ENCODE measurements at places on chromosomes 1 and 21. TPM values are rescaled to one million over a fixed set of nuclear protein-coding genes. Genes with fewer than 3 reads are reported as not detected.
A peak's percentile ranks its signal among the peaks of the same experiment; 100 is the strongest.

GRCh38 chr1:183685112-183685713 is 32.1 kb upstream of the APOBEC4 start:
- peak; percentile 10 for DNase-seq
- H3K27me3 ChIP-seq: no peaks in the 10 kb centered on the region
- no peaks in the 10 kb centered on the region for H3K36me3 ChIP-seq
- no peaks in the 10 kb centered on the region for H3K4me1 ChIP-seq
- no peak overlapping the region for H3K4me3 ChIP-seq
- no peak overlapping the region for H3K27ac ChIP-seq

DNA sequence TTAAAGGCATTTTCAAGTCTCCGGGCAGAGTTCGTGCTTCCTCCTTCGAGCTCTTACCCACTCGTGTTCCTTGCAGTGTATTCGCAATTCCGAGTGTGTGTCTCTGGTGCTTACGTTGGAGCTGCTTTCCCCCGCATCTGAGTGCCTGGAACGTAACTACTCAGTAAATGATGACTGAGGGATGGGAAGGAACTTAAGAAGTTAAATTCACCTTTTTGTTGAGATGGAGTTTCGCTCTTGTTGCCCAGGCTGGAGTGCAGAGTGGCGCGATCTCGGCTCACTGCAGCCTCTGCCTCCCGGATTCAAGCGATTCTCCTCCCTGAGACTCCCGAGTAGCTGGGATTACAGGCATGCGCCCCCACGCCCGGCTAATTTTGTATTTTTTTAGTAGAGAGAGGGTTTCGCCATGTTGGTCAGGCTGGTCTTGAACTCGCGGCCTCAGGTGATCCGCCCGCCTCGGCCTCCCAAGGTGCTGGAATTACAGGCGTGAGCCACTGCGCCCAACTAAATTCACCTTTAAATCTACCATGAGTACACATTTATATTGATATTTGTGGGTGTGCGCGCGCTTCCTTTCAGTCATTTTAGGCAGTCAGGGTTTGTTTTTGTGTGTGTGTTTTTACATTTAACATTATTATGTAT is 837 bp downstream of the NDUFS5 start:
- DNase-seq: no peak
- no peaks in the 10 kb centered on the region for H3K27me3 ChIP-seq
- H3K4me1 ChIP-seq: peaks cover 9% of the 10 kb centered on the region
- H3K27ac ChIP-seq: peak overlapping the region; percentile 99

DNA sequence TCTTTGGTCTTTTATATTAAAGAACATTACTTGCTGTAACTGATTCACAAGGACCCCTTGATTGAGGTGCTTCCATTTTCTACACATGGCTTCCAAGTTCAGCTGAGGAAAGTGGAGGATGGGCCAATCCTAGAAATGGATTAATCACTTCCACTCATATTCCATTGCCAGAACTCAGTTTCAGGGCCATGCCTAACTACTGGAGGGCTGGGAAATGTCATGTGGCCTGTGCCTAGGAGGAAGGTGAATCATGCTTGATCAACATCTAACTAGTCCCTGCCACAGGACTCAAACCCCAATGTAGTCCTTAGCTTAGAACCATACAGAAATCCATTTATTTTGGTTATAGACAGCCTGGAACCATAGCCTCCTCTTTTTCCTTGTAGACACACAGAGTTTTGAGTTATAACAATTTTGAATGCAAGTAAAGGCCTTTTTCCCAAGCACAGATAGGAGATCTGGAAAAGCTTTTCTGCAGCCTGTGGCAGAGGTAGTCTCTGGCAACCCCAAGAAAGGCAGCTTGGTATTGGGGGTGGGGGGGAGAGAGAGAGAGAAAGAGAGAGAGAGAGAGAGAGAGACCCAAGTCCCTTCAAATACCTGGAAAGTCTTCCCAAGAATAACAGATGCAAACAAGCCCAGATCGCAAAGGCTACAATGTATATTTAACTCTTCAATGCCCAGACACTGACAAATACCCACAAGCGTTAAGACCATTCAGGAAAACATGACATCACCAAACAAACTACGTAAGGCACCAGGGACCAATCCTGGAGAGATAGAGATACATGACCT is 12.5 kb downstream of the MAST2 start:
- DNase-seq: peak; percentile 11
- H3K4me3 ChIP-seq: no peak overlapping the region
- peaks cover 3% of the 10 kb centered on the region for H3K4me1 ChIP-seq
- no peak overlapping the region for H3K27ac ChIP-seq
- H3K27me3 ChIP-seq: no peaks in the 10 kb centered on the region

GRCh38 chr1:39167632-39168209 is 36.8 kb upstream of the MACF1 start:
- DNase-seq: peak; percentile 64
- no peak overlapping the region for H3K27ac ChIP-seq
- peaks cover 16% of the 10 kb centered on the region for H3K4me1 ChIP-seq
- peaks cover 2% of the 10 kb centered on the region for H3K36me3 ChIP-seq

DNA sequence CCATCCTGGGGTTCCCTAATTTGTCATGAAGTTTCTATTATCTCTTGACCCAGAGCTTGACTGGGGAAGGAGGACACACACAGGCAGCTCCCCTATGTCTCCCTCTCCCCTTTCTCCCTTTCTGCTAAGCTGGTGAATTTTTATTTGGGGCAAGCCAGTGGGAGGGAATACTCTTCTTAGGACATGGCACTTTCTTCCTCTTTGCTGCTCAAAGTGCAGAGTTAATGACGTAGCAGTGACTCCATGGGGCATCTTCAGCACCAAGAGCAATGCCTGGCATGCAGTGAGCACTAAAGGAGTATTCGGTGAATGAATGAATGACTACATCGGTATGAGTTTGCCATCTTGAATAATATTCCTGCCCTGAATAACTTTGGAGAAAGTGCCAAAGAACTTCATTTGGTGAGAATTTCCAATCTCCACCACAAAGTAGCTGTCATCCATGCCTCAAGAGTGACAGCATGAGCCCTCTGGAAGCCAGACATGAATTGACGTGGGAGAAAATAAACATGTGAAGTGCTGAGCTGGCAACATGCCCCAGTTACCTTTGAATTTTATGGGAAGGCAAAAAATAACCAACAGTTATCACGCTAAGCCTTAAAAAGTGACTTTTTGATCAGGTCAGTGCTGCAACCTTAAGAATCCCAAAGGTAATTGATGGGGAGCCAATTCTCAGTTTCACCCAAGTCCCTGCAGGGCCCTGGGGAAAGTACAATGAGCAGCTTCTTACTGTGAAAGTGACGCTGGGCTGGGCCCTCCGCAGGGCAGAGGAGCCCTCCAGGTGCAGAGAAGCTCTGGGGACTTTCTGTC is 22.1 kb upstream of the ATF3 start:
- no peak for DNase-seq
- H3K4me1 ChIP-seq: peaks cover 5% of the 10 kb centered on the region
- peak overlapping the region; percentile 10 for H3K27ac ChIP-seq
- peaks cover 4% of the 10 kb centered on the region for H3K27me3 ChIP-seq
- no peaks in the 10 kb centered on the region for H3K36me3 ChIP-seq
- H3K4me3 ChIP-seq: no peak overlapping the region

- DNase-seq: peak; percentile 81
- no peak overlapping the region for H3K4me3 ChIP-seq
- H3K4me1 ChIP-seq: peaks cover 15% of the 10 kb centered on the region
Measured at GRCh38 chr1:211581526-211581925, 2.6 kb upstream of the SLC30A1 start.

- H3K4me1 ChIP-seq: no peaks in the 10 kb centered on the region
- peaks cover 70% of the 10 kb centered on the region for H3K36me3 ChIP-seq
- H3K27ac ChIP-seq: no peak overlapping the region
- H3K27me3 ChIP-seq: no peaks in the 10 kb centered on the region
- no peak overlapping the region for H3K4me3 ChIP-seq
- no peak for DNase-seq
Measured at GRCh38 chr1:156319664-156320063, 18.4 kb downstream of the CCT3 start.

DNA sequence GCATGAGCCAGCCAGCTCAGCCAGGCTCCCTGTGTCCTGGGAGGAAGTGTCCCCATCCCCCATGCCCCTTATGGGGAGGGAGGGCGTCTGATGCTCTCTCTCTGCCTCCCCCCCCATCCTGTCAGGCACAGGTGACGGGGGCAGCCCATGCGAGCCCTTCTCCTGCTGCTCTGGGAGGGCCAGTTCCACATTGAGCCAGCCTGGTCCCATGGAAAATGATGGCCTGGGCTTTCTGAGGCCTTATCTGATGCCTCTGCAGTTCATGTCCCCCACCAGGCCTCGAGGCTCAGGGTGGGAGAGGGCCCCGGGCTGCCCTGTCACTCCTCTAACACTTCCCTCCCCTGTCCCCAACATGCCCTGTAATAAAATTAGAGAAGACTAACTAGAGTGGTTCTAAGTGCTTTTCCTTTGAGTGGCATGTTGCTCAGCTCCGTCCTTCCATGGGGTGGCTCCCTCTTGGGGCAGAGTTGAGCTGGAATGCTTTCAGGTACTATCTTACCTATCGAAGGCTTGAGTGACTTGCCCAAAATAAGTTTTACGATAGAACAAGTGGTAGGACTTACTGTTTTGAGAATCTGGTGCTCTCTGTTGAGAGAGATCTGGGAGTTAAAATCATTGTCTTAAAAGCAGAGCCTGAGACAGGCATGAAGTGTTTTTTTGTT is 1.8 kb upstream of the MTFR1L start:
- H3K27me3 ChIP-seq: no peaks in the 10 kb centered on the region
- H3K36me3 ChIP-seq: no peaks in the 10 kb centered on the region
- no peak overlapping the region for H3K27ac ChIP-seq

DNA sequence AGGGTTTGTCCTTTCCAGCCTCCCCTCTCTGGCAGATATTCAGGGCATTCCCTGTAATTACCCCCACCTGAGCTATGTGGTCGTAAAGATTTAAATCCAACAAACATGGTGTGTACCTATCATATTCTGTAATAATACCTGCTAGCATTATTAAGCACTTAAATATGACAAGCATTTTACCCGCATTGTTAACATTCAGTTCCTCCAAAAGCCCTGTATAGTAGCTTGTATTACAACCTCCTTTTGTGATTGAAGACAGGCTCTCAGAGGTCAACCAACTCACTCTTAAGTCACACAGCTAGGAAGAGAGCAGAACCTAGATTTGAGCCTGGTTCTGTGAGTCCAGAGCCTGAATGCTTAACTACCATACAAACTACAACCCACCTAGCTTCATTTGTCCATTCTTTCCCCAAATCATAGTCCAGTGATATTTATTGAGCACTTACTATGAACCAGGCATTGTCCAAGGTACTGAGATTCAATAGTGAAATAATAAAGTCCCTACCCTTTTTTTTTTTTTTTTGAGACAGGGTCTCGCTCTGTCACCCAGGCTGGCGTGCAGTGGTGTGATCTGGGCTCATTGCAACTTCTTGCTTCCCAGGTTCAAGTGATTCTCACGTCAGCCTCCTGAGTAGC is 13.8 kb upstream of the KDM4A start:
- H3K27me3 ChIP-seq: no peaks in the 10 kb centered on the region
- H3K36me3 ChIP-seq: no peaks in the 10 kb centered on the region
- H3K27ac ChIP-seq: no peak overlapping the region
- H3K4me3 ChIP-seq: no peak overlapping the region
- no peaks in the 10 kb centered on the region for H3K4me1 ChIP-seq

DNA sequence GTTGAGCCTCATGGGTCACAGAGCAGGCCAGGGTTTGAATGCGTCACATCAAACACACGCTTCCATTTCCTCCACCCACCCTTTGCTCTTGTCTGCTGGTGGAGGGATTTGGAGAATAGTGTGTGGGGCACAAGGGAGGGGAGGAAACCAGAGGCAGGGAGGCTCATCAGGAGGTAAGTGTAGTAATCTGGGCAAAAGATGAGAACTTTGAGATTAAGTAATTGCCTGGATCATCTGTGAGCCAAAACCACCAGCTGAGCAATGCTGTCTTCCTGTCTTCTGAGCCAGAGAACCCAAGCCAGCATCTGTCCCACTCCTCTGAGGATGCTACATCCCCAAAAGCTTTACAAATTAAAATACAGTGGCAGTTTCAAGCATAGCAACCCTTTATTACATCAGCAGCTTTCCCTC is 45.2 kb downstream of the C8B start:
- no peak for DNase-seq
- no peaks in the 10 kb centered on the region for H3K27me3 ChIP-seq
- H3K4me3 ChIP-seq: no peak overlapping the region
- H3K36me3 ChIP-seq: no peaks in the 10 kb centered on the region

- no peaks in the 10 kb centered on the region for H3K36me3 ChIP-seq
- peak overlapping the region; percentile 47 for H3K27ac ChIP-seq
- DNase-seq: peak; percentile 45
- peaks cover 9% of the 10 kb centered on the region for H3K4me1 ChIP-seq
Measured at GRCh38 chr1:172537366-172537765, 4.4 kb downstream of the SUCO start.

- H3K36me3 ChIP-seq: no peaks in the 10 kb centered on the region
- DNase-seq: no peak
- no peak overlapping the region for H3K27ac ChIP-seq
- H3K27me3 ChIP-seq: peaks cover 63% of the 10 kb centered on the region
Measured at GRCh38 chr1:18110598-18110939, 3.0 kb downstream of the IGSF21 start.

DNA sequence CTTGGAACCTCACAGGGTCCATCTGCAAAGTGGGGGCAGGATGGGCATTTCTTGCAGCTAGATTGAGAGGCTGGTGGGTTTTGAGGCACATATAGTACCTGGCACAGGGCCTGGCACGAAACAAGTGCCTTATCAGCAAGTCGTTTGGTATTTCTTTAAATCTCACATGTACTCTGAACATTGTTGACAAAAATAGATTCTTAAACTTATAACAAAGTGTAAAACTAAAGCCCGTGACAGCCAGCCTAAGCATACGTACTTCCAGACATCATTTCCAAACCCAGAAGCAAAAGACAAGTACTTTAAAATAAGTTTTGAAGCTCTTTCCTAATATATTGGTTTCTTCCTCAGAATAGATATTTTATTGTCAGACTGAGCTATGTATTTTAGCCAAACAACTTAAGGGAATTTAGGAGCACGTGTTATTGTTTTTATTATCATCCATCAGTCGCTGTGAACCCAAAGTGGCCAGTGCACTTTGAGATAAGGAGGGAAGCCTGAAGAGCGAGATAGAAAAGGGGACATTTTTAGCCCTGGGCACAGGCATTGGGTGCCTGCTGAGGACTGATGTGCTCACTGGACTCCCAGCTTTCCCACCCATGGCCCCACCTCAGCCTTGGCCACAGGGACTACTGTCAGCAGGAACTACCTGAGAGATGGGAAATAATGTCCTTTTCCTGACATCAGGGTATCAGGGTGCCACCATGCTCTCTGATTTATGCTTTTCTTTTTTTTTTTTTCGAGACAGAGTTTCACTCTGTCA is 3.0 kb downstream of the FBLIM1 start:
- H3K4me1 ChIP-seq: peaks cover 34% of the 10 kb centered on the region
- H3K27me3 ChIP-seq: no peaks in the 10 kb centered on the region
- H3K4me3 ChIP-seq: peak overlapping the region; percentile 79

DNA sequence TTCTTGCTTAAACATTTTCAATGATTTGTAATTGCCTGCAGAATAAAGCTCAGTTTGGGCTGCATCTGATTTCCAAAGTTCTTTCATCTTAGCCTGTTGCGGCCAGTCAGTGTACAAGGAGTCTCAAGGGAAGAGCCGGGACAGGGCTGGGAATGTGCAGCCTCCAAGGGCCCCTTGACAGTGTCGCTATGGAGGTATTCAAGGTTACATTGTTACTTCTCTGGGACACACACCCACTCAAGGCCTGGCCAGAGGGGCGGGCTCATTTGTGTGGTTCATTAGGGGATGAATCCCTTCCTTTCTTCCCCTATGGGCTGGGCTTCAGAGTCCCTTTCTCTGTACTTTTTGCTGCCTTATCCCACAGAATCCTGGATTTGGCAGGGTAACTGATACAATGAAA is 107.6 kb upstream of the CSF3R start:
- no peak overlapping the region for H3K27ac ChIP-seq
- peaks cover 12% of the 10 kb centered on the region for H3K27me3 ChIP-seq
- DNase-seq: no peak
- H3K4me3 ChIP-seq: no peak overlapping the region

The MYCBP gene
- total RNA-seq: 19.0 TPM

The CFHR1 gene
- 0.23 TPM for total RNA-seq

The SPAG17 gene
- 0.67 TPM for total RNA-seq

The E2F2 gene
- total RNA-seq: not detected

The CYP4B1 gene
- not detected for total RNA-seq

The B3GALNT2 gene
- 40.5 TPM for total RNA-seq

The OR14K1 gene
- total RNA-seq: not detected
